ENCODE measurements at places on chromosomes 3 and 15.

DNA sequence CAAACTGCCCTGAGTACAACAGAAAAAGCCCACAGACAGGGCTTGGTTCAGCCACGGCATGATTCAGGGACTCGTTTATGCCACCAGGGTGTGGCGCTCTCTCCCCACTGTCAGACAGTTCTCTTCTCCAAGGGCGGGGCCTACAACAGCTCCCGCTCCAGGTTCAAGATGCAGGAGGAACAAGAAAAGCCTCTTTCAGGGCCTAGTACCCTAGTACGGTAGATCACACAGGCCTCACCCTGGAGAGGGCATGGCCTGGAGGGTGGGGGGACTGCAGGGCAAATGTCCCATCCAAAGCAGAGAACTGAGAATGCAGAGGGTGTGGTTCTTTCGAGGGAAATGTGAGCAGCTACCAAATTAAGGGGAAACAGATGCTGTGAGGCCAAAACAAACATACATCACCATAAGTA lies 12.0 kb downstream of the MESD start:
- DNase-seq, result no peak

DNA sequence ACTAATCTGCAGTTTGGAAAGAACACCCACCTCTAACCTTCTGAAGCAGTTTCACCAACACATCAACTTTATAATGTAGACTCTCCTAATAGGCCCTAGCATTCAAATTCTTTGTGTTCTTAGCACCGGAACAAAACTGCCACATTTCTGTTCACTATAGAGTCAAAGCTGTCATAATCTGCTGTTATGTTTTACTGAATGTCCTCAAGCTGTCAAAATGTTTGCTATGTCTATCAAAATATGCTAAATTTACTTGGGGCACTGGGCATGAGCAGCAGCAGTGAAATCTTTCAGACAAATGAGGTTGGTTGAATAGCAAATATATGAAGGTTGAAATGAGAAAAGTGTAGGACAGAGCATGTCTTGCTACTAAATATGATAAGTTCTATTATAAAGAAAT lies 1.9 kb downstream of the WDR49 start:
- no peak for DNase-seq

DNA sequence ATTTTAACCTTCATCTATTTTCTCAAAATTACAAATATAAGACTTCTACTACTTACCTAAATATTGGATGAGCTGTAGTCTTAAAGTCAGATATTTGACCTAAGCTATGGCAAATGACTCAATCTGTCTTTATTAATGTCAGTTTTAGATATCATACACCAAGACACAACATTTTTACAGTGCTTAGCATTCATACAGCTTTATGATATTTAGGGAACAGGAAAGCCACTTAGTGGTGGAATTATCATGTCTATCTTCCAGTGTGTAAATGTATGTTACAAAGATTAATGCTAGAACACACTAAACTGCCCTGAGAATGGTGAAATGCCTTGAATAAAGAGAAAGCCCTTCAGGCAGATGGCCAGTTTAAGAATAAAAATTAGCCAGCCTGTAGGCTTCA lies 135.0 kb downstream of the SPATA16 start:
- no peak for DNase-seq

GRCh38 chr3:64748244-64748904 lies 60.6 kb upstream of the ADAMTS9 start:
- DNase-seq, result no peak

- DNase-seq, result no peak
Measured at GRCh38 chr3:167983583-167983982, 112.1 kb downstream of the GOLIM4 start.

- no peak for DNase-seq
Measured at GRCh38 chr15:57205027-57205855, 171.1 kb upstream of the CGNL1 start.

- DNase-seq, result no peak
Measured at GRCh38 chr3:163838769-163839168, 1239.5 kb downstream of the SI start.

DNA sequence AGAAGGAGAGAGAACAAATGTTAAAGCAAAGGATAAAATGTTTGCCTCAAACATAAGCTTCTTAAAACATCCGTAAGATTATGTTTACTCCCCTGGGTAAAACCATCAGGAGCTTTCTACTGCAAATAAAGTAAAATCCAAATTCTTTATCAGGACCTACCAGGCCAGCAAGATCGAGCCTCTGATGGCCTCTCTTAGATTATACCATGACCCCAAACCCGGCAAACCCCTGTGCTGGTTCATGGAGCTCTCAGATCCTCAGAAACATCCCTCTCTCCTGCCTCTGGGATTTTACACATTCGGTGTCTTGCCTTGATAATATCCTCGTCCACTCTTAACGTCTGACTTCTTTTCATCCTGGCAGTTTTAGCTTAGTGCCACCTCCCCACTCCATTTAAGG lies 7.5 kb upstream of the TARS3 start:
- DNase-seq, result no peak

DNA sequence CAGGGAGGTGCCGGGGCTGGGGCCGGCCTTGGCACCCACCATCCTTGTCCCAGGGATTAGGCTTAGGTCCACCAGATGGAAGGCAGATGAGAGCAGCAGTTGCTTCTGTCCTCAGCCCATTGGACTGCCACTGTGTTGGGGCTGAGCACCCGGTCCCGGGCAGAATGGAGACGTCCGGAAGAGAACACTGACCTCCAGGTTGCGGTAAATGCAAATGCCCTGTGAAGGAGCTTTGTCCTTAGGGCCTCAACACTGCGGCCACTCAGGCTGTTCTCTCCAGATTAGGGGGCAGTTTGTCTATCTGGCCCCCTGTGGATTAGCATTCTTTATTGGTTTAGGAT lies at the start of gene SERINC4:
Gene SERINC4 (minus strand): TSS at position 276 of the 341 bp plus-strand sequence. CDS start 234 bp downstream, at position 42.
- no peak for DNase-seq

- no peak for DNase-seq
Measured at GRCh38 chr3:151197981-151198767, 4.8 kb downstream of the GPR171 start.

GRCh38 chr15:59245559-59245958 lies 38.9 kb downstream of the LDHAL6B start:
- no peak for DNase-seq

DNA sequence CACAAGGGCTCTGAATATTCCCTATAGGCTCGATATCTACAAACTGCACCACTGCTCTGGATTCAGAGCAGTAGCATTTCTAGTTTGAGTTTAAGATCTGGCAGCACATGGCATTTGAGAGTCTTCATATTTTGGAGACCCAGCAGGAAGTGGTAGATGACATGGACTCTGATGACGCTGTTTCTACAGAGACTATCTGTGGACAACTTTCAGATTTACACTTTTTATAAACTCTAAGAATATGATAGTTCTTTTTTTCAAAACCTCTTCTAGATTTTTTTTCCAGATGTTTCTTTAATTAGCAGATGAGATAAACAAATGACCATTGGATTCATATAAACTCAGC lies 35.8 kb downstream of the ARMC8 start:
- no peak for DNase-seq

- no peak for DNase-seq
Measured at GRCh38 chr3:106242781-106243180, 374.0 kb upstream of the CBLB start.

GRCh38 chr15:51359981-51360380 lies 18.5 kb downstream of the GLDN start:
- no peak for DNase-seq

GRCh38 chr3:70182166-70182565 lies 130.3 kb downstream of the MDFIC2 start:
- DNase-seq, result no peak

- no peak for DNase-seq
Measured at GRCh38 chr3:106631373-106632108, 745.7 kb upstream of the CCDC54 start.

- no peak for DNase-seq
Measured at GRCh38 chr3:65079560-65079959, 391.8 kb upstream of the ADAMTS9 start.

DNA sequence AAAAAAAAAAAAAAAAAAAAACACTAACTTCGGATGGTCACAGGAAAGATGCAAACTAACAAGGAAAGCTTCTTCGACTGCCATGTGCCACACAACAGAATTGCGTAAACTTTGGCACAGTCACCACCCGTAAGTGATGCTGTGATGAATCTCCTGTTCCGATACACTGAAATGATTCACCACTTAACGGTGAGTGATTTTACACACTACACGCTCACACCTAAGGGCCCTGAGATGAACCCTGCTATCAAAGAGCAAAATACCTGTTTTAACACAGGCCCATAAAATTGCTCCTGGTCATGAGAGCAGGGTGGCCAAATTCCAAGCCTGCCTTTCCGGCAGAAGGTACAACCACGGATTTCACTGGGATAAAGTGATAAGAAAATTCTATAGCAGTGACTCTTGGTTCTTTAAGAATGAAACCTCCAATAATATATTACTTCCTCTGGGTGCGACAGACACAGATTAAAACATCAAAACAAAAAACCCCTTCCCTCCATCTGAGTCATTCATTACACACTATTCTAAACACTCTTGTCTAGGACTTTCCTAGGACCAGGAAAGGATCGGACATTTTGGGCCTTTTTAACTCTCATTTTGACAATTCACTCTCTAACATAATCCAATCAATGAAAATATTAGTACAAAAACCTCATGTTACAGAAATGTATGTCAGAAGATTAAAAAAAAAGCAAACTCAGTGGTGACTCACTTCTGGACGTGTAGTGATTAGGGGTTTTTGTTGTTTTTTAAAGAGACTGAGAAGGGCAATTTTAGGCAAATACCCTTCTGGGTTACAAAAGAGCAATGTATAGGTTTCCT lies 28.3 kb downstream of the LRIG1 start:
- no peak for DNase-seq

DNA sequence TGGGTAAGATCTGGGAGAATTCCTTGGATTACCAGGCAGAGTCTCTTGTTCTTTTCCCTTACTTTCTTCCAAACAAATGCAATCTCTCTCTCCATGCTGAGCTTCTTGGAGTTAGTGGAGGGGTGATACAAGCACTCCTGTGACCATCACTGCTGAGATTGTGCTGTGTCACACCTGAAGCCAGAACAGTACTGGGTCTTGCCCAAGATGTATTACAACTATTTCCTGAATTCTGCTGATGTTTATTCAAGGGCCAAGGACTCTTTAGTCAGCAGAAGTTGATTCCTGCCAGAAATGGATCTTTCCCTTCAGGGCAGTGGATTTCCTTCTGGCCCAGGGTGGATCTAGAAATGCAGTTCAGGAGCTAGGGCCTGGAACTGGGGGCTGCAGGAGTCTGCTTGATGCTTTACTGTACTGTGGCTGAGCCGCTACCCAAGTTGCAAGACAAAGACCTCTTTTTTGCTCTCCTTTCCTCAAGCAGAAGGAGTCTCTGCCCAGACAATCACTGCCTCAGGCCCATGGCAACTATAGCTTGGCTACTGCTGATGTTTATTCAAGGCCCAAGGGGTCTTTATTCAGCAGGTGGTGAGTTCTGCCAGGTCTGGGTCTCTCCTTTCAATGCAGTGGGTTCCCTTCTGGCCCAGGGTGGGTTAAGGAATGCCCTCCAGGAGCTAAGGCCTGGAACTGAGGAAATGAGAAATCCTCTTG lies 98.8 kb downstream of the SH3GL3 start:
- no peak for DNase-seq

GRCh38 chr3:98026425-98027084 lies 8.6 kb downstream of the GABRR3 start:
- no peak for DNase-seq

DNA sequence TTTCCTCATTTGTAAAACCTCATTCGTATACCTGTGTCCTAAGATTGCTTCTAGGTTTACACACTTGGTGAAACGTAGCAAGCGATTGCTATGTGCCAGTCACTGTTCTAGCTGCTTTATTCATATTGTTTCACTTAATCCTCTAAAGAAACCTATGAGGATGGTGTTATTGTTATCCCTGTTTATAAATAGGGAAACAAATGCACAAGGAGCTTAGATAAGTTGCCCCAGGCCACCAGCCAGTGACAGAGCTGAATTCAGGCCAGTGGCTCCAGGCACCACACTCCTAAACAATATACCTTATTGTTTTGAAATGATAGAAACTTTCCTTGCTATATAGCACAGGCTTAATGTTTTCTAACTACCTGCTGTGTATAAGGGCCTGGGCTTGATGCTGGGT lies 44.0 kb downstream of the LPP start:
- no peak for DNase-seq

GRCh38 chr3:10928407-10928960 lies 64.1 kb upstream of the SLC6A1 start:
- no peak for DNase-seq

- no peak for DNase-seq
Measured at GRCh38 chr15:63970621-63971426, 75.5 kb downstream of the DAPK2 start.

DNA sequence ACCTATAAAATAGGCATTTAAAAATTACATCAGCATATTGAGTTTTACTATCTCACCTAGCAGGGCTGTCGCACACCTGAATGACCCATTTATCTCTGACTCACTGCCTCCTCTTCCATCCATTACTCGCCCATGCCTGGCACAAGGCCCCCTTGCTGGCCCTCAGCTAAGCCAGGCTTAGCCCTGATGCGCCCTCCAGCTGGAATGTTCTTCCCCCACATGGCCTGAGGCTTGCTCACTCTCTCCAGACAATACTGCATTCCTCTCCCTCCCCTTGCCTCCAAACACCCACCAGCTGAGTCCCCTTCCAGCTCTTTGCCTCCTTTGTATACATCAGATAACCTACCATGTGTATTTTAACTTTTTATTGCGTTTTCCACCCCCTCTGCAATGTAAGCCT lies 7.2 kb downstream of the SH3BP5 start:
- no peak for DNase-seq

GRCh38 chr15:34999906-35000305 lies 11.8 kb upstream of the ZNF770 start:
- no peak for DNase-seq

GRCh38 chr15:43317566-43318184 lies 12.7 kb downstream of the LCMT2 start:
- no peak for DNase-seq

DNA sequence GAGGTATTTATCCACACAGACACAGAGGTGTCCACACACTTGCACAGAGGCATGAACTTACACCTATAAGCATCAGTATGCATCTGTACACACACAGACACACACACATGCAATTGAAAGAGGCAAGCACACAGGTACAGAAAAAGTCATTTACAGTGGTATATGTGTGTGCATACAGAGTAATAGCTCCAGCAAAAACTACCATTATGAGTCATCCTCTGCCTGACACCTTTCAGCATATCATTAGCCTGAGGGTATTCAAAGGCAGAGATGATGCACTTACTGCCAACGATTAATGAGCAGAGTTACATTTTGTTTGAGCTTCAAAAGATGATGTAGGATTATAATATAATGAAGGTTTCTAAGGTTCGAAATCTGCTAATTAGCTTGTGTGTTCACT lies 100.3 kb upstream of the TPRG1 start:
- DNase-seq, result no peak

GRCh38 chr3:141294301-141294700 lies 62.7 kb downstream of the PXYLP1 start:
- DNase-seq, result no peak

GRCh38 chr15:86620641-86621349 lies 541.1 kb downstream of the AGBL1 start:
- no peak for DNase-seq

GRCh38 chr15:87268675-87269074 lies 987.9 kb downstream of the NTRK3 start:
- DNase-seq, result no peak

All from smooth muscle cell of the brain vasculature (primary cell).